ENCODE measurements at places on chromosomes 6 and 20.

DNA sequence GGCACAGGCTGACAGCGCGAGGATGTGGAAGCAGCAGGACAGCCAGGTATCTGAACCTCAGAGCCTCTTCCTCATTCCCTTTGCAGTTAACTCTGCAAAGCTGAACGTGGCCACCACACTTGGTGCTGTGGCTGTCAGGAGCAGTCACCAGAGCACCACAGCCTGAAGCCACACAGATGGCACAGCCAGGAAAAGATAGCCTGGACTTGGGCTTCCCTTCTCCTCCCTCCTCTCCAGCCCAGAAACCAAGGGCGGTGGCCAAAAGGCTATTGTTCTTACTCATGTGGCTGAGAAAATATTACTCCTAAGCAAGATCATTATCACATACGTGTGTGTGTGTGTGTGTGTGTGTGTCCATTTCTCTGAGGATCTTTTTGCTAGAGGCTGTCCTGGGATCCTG, 39.8 kb downstream of the CD164 start:
- DNase-seq: no peak
- H3K4me3 ChIP-seq: no peak overlapping the region
- no peak overlapping the region for H3K27ac ChIP-seq

DNA sequence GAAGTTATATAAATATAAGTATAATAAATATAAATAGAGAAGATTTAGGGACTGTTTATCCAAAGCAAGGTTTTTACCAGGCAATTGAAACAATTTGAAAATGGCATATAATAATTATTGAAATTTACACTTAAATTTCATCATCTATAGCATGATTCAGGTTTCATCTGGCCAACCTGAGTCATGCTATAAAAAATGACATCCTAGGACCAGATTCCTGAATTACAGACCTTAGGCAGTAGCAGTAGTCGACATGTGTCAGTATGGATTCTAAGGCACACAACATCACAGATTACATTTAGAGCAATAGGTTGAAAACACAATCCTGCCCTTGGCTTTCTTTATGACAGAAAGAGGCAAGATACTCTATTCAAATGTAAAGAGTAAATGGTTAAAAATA, 592.3 kb downstream of the PHF3 start:
- no peaks in the 10 kb centered on the region for H3K27me3 ChIP-seq
- H3K36me3 ChIP-seq: no peaks in the 10 kb centered on the region
- no peak overlapping the region for H3K27ac ChIP-seq
- H3K4me1 ChIP-seq: no peaks in the 10 kb centered on the region
- no peak for DNase-seq
- H3K4me3 ChIP-seq: no peak overlapping the region

DNA sequence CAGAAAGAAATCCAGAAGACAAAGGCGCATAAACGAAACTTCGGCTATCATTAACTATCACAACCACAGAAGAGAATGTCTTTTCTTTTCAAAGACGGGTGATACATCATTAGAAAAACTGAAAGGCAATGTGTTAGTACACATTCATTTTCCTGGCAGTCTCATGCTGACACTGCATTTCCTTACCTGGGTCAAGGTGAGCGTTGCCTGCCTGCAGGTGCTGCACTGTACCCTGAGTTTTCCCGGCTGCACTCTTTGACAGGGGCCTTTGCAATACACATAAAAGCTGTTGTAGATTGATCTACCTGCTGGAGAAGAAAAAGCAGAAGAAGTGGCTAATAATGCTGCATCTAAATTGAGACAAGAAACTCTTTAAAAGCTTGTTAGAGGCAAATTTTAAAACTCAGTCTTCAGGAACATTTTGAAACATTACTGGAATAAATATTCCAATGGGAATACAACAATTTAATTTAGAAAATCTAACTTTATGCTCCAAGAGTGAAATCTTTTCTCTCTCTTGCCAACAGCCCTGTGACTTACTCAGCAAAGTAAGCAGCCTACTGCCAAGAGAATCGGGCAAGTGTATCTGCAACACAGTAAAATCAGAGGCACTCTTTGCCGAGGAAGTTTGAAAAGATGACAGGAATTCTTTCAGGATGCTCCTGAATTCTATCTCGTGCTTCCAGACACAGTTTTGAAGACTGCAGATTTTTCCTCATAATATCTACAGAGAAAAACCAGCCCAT, 526.4 kb downstream of the PRKN start:
- no peaks in the 10 kb centered on the region for H3K27me3 ChIP-seq
- H3K27ac ChIP-seq: no peak overlapping the region
- DNase-seq: no peak
- H3K4me1 ChIP-seq: no peaks in the 10 kb centered on the region

DNA sequence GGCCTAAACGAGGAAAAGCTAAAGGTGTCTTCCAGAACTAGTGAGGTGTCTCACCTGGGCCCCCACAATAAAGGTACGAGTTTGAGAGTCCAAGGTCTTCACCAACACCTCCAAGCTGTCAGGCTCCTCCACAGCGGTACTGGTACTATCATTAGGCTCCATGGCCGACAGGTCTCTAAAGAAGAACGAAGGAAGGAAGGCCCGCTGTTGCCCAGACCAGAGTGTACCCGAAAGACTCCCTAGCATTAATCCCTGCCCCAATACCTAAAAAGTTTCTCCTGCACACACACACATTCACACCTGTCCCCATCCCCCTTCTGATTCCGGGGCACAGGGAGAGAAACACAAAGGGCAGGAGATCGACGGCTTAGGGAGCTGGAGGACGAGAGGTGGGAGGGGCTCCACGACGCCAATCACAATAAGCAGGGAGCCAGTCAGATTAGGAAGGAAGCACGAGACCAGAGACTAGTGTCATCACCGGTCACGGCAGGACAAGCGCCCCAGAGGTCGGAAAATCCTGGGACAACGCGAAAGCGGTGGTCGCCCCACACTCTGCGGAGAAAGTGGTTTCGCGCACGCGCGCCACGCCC, 764 bp downstream of the BAG6 start:
- H3K4me3 ChIP-seq: peak overlapping the region; percentile 86
- peaks cover 9% of the 10 kb centered on the region for H3K4me1 ChIP-seq
- no peaks in the 10 kb centered on the region for H3K27me3 ChIP-seq
- peak overlapping the region; percentile 97 for H3K27ac ChIP-seq
- no peak for DNase-seq

GRCh38 chr20:24181151-24181550, 192.6 kb upstream of the GGTLC1 start:
- DNase-seq: no peak
- no peaks in the 10 kb centered on the region for H3K36me3 ChIP-seq
- H3K4me1 ChIP-seq: no peaks in the 10 kb centered on the region
- H3K27ac ChIP-seq: no peak overlapping the region
- no peaks in the 10 kb centered on the region for H3K27me3 ChIP-seq

DNA sequence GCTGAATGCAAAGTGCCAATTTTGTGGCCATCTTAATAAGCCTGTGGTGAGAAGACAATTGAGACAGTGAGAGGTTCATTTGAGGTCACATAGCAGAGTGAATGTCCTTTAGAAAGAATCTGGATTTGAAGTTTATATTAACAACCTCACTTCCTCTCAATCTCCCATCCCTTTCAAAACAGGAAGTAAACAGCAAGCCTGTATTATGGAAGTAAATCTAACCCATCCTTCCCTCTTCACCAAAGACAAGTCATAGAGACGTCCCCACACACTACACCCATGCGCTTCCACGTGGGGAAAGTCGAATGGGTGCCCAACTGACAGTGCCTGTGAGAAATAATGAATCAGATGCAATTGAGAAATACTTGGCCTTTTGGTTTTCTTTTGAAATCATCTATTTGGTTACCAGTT, 28.8 kb upstream of the CCND3 start:
- peaks cover 37% of the 10 kb centered on the region for H3K36me3 ChIP-seq
- no peak overlapping the region for H3K4me3 ChIP-seq
- no peaks in the 10 kb centered on the region for H3K27me3 ChIP-seq
- no peak for DNase-seq

GRCh38 chr20:46699651-46700359, 9.6 kb upstream of the SLC2A10 start:
- no peaks in the 10 kb centered on the region for H3K36me3 ChIP-seq
- H3K4me3 ChIP-seq: no peak overlapping the region
- H3K27ac ChIP-seq: no peak overlapping the region
- no peak for DNase-seq

DNA sequence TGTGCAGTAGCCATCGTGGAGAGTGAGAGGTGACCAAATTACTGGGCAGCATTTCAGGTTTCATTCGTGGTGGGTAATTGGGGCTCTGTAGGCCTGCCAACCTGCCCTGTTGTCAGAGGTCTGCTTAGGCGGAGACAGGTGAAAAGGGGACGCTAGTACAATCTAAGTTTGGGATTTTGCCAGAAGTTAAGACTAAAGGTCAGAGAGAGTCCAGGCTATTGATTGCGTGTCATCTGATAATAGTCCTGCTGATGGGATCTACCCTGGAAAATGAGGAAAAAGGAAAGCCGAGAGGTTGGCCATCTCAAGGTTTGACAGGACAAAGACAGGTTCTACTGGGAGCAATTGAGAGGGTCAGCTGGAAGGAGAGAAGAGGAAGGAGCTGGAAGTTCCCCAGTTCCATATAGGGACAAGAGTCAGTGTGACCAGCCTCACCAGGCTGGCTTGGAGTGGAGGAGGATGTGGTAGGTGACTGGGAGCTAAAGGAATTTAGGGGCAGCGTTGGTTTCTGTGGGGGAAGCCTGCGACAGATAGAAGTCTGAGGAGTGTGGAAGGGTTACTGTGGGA, 10.9 kb downstream of the ARFGEF2 start:
- H3K27ac ChIP-seq: no peak overlapping the region
- H3K4me3 ChIP-seq: no peak overlapping the region
- no peaks in the 10 kb centered on the region for H3K36me3 ChIP-seq
- no peaks in the 10 kb centered on the region for H3K27me3 ChIP-seq

DNA sequence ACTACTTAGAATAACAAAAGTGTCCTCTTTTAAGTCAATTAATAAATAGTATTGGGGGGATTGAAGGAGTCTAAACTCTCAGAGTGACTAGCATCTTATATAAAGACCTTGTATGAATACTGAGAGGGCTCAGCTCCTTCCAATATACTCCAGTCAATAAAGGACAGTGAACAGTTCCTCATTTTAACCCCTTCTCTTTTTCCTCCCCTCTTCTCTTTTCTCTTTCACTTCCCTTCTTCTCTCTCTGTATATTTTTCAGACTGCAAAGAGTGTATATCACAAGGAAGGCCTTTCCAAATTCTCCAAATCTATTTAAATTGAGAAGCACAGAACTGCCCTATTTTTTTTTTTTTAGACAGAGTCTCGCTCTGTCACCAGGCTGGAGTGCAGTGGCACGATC, 99.5 kb downstream of the CD164 start:
- no peaks in the 10 kb centered on the region for H3K27me3 ChIP-seq
- no peak overlapping the region for H3K4me3 ChIP-seq
- no peak for DNase-seq

DNA sequence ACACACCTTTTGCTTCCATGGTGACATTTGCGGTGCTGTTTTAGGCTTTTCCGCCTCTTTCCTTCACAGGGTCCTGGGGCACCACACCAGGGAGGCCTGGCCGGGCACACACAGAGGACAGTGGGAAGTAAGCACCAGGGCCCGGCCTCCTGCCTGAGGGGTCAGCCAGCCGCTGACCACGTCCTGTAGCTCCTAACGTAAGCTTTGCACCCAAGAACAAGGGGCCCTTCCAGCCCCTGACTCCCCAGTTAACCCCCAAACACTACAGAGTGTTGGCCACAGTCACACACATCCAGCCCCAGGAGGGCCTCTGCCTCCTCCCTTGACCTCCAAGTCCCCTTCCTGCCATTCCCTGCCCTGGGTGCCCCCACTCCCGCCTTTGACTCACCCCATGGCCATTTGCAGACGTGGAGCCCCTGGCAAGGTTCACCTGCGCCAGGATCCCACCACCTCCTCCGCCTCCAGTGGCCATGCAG, 54.7 kb downstream of the YTHDF1 start:
- H3K4me1 ChIP-seq: no peaks in the 10 kb centered on the region
- H3K36me3 ChIP-seq: no peaks in the 10 kb centered on the region
- no peak overlapping the region for H3K27ac ChIP-seq
- peaks cover 2% of the 10 kb centered on the region for H3K27me3 ChIP-seq
- H3K4me3 ChIP-seq: no peak overlapping the region
- no peak for DNase-seq

- H3K4me3 ChIP-seq: no peak overlapping the region
- H3K36me3 ChIP-seq: no peaks in the 10 kb centered on the region
- DNase-seq: no peak
- no peaks in the 10 kb centered on the region for H3K27me3 ChIP-seq
- no peaks in the 10 kb centered on the region for H3K4me1 ChIP-seq
- H3K27ac ChIP-seq: peak overlapping the region; percentile 20
Observed at GRCh38 chr6:167125410-167125809, 2.5 kb downstream of the CCR6 start.

GRCh38 chr6:40931931-40932330, 107.1 kb downstream of the UNC5CL start:
- H3K4me3 ChIP-seq: no peak overlapping the region
- DNase-seq: no peak
- no peaks in the 10 kb centered on the region for H3K27me3 ChIP-seq
- no peaks in the 10 kb centered on the region for H3K36me3 ChIP-seq
- no peak overlapping the region for H3K27ac ChIP-seq

DNA sequence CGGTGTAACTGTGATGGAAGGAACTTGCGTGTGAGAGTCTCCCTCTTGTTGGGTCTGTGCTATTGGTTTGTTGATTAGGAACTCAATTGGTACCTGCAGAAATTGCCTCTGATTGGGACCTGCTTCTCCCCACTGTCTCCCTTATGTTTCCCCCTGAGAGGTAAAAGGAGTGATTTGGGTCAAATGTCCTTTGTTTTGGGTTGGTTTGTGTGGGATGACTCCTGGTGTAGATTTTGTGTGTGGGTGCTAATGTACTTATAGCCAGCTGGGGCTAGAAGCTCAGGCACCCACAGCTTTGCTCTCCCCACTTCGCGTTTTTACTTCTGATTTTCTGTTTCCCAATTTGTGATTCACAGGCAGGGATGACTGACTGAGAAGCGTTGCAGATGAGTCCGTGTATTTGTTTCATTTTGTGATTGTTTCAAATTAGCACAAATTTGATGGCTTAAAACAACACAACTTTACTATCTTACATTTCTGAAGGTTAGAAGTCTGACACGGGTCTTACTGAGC, 79.1 kb downstream of the UTRN start:
- H3K27ac ChIP-seq: peak overlapping the region; percentile 35
- no peak for DNase-seq
- no peaks in the 10 kb centered on the region for H3K27me3 ChIP-seq
- H3K4me1 ChIP-seq: peaks cover 3% of the 10 kb centered on the region

DNA sequence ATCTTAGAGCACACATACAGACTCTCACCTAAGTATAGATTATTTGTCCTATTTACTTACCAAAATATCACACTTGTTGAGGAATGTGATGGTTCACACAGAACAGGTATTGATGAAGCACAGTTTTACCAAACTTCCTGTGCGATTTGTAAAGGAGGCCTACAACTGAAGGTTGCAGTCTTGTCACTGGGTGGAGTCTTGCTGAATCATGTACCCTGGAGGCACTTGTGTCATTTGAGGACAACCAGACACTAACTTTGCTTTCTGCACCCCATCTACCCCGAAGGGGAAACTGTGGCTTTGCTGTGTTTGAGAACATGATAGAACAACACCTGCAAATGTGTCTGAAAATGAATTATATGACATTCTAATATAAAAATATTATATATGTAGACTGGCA, 32.4 kb upstream of the HINT3 start:
- H3K4me3 ChIP-seq: no peak overlapping the region
- no peak overlapping the region for H3K27ac ChIP-seq
- H3K4me1 ChIP-seq: peaks cover 2% of the 10 kb centered on the region
- peaks cover 36% of the 10 kb centered on the region for H3K36me3 ChIP-seq

Data from thymus (tissue), 14 donors.